Stimulated activated CD4-positive, alpha-beta T cell treated with anti-CD3 and anti-CD28 coated beads, Interleukin-2, amount 100 ng/mL, for 24 hours (primary cell): ENCODE measurements at places on chromosomes 11 and 22.

DNA sequence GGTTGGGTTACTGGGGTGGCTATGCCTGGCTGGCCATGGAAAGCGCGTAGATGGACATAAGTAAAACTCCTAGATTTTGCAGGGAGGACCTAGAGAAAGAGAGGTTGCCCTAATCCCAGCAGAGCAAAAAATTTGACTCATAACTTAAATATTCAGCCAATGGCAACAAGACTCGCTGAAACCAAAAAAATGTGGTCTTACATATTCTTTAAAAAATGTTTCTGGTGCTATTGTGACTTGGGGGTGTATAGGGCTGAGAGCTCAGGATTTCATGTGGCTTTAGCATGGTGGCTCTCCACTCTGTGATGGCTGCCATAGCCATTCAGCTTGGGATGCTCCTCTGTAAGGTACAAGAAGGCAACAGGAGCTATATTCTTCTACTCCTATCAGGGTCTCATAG, 27.2 kb upstream of the PDGFD start:
- DNase-seq, result no peak

GRCh38 chr22:19520007-19520406, 4.2 kb downstream of the CLDN5 start:
- DNase-seq, result no peak

GRCh38 chr11:45209891-45210699, 63.7 kb downstream of the PRDM11 start:
- no peak for DNase-seq

DNA sequence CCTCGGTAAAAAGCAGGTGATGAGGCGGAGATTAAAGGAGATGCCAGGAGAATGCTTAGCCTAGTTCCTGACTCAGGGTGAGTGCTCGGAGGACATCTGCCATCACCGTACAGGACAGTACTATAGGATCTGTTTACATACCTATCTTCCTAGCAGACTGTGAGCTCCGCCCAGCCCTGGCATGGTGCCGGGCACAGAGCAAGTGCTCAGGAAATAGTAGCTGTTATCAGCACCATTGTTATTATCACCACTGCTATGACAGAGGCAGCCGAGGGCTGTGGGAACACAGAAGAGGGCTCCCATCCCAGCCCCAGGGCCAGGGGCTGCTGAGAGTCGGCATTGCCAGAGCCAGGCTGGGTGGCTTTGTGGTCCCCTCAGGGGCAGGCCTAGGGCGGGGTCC, 642 bp upstream of the SEPTIN3 start:
- DNase-seq, result no peak

GRCh38 chr11:737366-737765, 9.9 kb upstream of the TALDO1 start:
- no peak for DNase-seq
